ENCODE measurements at places on chromosomes 4 and X. TPM values are rescaled to one million over a fixed set of nuclear protein-coding genes. Genes with fewer than 3 reads are reported as not detected.

GRCh38 chr4:24570574-24571236, 13.6 kb downstream of the DHX15 start:
- DNase-seq: no peak

DNA sequence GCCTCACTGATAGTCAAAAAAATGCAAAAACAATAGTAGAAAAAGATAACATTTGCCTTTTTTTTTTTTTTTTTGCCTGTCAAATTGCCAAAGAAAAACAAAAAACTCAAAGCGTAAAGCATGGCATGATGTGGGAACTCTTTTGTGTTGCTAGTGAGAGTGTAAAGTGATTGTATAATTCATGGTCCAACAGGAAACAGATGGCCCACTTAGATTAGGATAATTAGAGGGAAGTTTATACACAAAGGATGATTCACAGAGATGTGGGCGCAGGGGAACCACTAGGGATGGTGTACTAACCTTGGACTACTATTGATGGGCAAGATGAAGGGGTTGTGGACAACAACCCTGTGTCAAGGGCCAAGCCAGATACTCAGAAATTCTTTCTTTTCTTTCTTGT, 16.4 kb downstream of the MCUB start:
- peak; percentile 10 for DNase-seq

- DNase-seq: no peak
These were observed 95.2 kb upstream of the KLF3 start for GRCh38 chr4:38568768-38569167.

- no peak for DNase-seq
These were observed 48.4 kb downstream of the ATP8A1 start for GRCh38 chr4:42608551-42608950.

DNA sequence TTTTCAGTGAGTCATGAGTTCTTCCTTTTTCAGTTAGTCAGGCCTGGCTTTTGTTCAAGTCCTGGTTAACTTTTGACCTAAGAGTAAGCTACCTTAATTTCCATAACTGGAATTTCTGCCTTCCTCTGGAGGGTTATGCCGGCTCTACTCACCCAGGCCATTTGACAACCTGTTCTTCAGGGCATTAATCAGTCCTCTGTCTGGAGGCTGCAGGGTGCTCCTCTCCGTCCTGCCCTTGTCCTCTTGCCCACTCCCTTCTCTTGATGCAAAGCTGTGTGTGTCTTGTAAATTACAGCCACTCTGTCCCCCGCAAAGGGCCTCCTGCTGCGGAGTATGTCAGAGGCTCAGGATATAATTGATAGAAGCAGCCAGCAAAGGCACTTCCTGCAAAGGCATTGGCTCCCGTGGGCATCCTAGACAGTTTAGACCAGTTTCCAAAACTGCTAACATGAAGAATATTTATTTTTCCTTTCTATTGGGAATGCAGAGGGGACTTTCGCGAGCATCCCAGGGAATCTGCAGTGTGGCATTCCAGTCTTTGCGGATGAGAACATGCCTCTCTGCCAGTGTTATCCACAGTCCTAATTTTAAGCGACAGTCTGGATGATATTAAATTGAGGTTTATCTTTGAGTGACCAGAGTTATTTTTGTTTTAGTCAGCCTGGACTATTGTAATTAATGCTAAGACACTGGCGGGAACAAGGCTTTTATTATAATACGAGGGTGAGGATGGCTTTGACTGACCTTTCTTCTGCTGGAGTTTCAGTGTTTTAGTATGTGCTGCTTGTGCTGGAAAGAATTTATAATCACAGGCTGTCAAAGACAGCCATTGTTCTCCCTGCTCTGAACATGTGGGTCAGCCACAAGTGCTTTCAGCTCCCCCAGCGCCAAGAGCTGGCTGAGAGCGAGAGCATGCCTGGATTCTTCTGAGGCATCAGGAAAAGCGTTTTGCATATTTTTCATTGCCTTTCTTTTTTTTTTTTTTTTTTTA, 74.2 kb downstream of the LIMCH1 start:
- peak; percentile 60 for DNase-seq

- DNase-seq: no peak
These were observed 760.2 kb upstream of the AGA start for GRCh38 chr4:178202422-178202821.

The ZDHHC15 gene
- total RNA-seq: not detected

Measured in GM23248 (cell line).